ENCODE measurements at places on chromosomes 2 and 18. TPM values are rescaled to one million over a fixed set of nuclear protein-coding genes. Genes with fewer than 3 reads are reported as not detected.

OTX1 gene
- under 0.01 TPM for total RNA-seq

DOCK10 gene
- 6.1 TPM for total RNA-seq

MPV17 gene
- total RNA-seq = 40.4 TPM

NTSR2 gene
- total RNA-seq = not detected

ANKRD62 gene
- not detected for total RNA-seq

ZCCHC2 gene
- 15.3 TPM for total RNA-seq

NLRC4 gene
- total RNA-seq = not detected

TPO gene
- total RNA-seq = not detected

HRH4 gene
- not detected for total RNA-seq
